Stimulated activated CD8-positive, alpha-beta memory T cell treated with anti-CD3 and anti-CD28 coated beads, Interleukin-2, amount 100 ng/mL, for 1 hour (primary cell): ENCODE measurements at places on chromosomes 5 and 9.

GRCh38 chr9:132730054-132731033, 60.1 kb downstream of the GTF3C4 start:
- no peak for DNase-seq

DNA sequence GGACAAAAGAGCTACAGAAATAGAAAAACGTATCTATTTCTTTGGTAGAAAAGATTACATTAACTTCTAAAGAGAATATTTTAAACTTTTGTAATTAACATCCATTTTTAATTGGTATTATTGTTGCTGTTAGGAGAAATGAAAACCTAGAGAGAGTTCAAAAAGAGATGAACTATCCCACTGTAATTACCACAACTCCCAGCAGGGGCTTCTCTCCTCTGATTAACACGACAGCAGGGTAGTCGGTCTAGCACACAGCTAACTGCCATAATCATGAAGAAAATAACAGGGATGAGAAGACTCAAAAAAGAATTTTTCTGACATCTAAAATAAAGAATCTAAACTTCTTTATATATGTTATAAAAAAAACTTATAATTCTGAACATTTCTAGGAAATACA, 86.2 kb upstream of the CDH9 start:
- DNase-seq = no peak

- no peak for DNase-seq
These were observed 8.3 kb downstream of the NFIL3 start for GRCh38 chr9:91415290-91415689.

- DNase-seq = no peak
These were observed 11.1 kb downstream of the UBAP2 start for GRCh38 chr9:34037626-34038025.

DNA sequence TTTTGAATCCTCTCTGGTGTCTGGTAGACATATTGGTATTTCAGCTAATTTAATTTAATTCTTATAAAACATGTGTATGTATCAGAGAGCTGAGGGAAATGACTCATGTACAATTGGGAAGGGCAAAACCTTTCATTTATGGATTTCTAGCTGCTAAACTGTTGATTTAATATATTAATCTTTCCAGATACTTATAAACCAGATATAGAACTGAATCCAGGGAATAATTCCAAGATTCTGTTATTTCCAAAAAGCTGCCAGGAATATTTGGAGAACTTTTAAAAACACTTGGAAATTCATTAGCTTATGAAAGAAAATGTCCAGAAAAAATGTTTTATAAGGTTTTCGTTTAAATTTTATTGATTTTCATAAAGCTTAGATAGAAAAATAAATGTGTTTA, 295.5 kb downstream of the YTHDC2 start:
- DNase-seq = no peak

DNA sequence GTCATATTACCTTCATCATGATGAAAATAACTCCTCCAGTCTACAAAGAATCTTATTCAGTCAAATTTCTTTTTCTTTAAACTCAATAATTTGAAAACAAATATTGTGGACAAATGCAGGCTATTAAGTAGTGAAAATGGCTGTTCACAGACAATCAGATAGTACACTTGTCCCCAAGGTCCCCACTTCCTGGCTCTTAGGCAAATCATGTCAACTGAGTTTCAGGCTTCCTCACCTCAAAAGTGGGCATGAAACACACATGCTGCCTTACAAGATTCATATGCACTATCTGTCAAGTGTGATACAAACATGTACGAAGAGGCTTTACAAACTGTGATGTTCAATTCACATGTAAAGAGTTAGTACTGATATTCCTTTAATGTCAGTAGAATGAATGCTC, 385.2 kb upstream of the SEMA6A start:
- no peak for DNase-seq

DNA sequence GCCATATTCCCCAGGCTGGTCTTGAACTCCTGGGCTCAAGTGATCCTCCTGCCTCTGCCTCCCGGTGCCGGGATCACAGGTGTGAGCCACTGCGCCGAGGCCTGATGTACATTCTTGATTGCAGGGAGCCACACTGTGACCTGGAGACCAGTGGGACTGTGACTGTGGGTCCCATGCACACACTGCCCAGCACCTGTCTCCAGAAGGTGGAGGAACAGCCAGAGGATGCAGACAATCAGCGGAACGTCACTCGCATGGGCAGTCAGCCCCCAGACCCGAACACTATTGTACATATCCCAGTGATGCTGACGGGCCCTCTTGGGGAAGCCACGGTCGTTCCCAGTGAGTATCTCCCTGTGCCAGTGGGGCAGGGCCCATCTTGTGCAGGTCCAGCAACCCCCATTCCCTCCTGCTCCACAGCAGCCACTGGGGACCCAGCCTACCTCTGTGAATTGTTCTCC, 147.3 kb downstream of the CACNA1B start:
- no peak for DNase-seq

- no peak for DNase-seq
These were observed 1.0 kb upstream of the MINAR2 start for GRCh38 chr5:129746876-129747275.

DNA sequence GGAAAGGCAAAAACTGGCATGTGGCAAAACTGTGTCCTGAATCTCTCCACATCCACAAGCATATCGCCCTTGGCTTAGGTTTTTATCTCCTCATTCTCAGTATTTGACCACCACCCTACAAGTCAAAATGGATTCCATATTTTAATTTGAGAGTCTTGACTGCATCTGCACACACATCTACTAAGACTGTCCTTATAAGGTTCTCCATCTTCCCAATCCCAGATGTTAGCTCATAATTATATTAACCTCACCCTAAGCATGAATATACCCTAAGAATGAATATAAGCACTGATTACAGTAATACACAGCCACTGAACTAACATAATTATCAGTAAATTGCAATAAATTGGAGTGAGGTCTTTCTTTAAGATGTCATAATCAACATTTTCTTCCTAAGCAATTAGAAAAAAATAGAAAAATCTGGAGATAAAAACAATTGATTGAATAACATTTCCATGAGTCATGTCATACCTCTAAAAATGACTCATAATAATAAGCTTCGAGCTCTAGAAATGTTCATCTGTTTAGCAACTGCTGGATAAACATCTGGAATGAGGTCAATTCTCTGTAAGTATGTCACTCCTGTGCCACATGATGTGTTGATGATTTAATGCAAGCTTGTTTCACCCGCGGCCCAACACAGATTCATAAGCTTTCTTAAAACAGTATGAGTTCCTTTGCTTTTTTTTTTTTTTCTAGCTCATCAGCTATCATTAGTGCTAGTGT, 39.9 kb upstream of the PAM start:
- no peak for DNase-seq

GRCh38 chr5:150700246-150700593, 642 bp downstream of the RBM22 start:
- DNase-seq = no peak

DNA sequence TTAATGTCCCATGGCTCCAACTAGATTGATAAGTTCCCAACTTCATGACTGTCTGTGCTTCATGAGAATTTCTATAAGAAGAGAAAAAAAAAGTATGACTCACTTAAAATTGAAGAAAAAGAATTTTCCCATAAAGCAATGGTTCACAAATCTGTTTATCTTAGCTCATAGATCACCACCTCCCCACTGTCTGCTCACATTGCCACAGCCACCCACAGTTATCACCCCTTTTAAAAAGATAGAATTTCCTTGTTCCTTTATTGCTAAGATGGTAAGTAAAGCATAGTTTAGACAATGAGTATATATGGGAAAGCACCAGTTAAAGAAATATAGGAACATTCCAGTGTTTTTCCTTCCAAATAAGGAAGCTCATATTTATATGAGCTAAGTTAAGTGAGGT, 67.1 kb downstream of the ALDH7A1 start:
- no peak for DNase-seq

DNA sequence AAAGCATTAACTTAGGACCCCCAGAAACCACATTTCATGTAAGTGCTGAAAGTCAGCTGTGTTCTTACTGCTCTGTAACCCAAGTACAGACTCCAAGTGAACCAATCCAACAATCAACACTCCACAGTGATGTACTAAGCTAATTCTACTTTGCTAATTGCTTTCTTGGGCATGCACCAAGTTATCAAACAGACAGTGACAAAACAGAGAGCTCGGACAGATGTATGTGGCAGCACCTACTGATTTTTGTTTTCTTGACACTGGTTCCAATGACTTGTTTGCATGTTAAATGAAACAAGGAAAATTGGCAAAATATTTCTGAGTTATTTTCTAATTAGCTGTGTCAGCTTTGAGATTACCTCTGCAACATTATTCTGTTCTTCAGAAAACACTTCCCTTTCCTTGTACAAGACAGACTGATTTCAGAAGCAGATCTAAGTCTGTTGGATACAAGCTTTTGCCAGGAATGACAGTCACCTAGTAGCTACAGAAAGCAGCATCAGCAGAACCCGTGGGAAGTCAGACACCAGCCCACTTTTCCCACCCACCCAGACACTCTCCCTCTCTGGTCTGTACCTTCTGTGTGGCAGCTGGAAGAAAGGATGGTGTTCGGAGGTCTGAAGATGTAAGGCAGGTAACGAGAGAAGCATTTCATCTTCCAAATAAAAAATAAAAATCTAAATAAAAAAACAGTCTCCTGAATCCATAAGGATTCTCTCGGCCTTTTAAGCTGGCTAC, 176.7 kb upstream of the PPP2R2B start:
- no peak for DNase-seq

GRCh38 chr5:175517824-175518450, 39.6 kb downstream of the SFXN1 start:
- DNase-seq = peak; percentile 65

DNA sequence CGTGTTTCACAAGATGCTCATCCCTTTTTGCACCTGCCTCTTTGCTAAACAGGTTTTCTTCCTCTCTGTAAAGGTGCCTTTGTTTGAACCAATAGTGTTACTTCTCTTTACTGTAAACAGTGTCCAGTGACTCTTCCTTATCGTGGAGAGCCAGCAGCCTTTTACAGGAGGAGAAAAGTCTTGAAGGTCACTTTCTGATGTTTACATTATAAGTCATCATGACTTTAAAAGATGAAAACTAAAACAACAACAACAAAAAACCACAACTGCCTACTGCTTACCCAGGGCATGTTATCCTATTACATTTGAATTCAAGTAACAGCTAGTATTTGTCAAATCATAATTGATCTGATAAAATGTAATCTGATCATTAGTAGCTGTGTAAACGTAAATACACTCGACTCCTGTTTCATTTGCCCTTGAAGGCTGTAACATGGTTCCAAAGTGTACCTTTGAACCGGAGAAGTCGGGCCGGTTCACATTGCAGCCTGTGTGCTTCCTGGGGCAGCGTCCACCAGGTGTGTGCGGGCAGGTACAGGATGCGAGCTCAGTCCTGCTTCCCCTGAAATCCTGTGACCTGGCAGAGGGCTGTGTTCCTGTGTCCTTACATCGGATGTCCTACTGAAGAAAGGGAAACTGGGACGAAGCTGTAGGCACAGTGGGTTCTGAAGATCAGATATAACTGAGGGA, 118.1 kb downstream of the C9orf152 start:
- DNase-seq = no peak

DNA sequence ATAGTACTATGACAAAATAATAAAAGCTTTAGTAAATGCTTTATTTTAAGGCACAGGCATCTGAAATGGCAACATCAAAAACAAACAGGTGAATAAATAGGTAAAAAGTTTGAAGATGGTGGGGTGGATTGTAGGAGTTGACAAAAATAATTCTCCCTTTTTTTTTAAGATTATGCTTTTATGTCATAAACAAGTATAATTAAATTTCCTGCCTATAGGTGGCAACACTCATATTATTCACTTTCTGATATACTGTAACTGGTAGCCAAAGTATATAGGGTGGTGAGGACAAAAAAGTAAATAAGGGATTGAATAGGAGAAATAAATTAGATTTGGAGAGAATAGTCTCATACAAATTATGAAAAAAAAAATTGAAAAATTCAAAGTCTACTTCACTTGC, 120.0 kb upstream of the ACOT12 start:
- DNase-seq = no peak

- DNase-seq = no peak
These were observed 384.0 kb downstream of the PLK2 start for GRCh38 chr5:58075907-58076306.

GRCh38 chr9:18743421-18743820, 269.5 kb downstream of the ADAMTSL1 start:
- DNase-seq = no peak

GRCh38 chr9:125956102-125956501, 208.9 kb downstream of the PBX3 start:
- no peak for DNase-seq

- DNase-seq = no peak
These were observed 364.3 kb upstream of the CDH10 start for GRCh38 chr5:25009063-25009462.

- DNase-seq = no peak
These were observed 541.0 kb downstream of the RAB3C start for GRCh38 chr5:59123595-59124561.

- DNase-seq = no peak
These were observed 134.1 kb downstream of the ARL15 start for GRCh38 chr5:54176066-54176830.

DNA sequence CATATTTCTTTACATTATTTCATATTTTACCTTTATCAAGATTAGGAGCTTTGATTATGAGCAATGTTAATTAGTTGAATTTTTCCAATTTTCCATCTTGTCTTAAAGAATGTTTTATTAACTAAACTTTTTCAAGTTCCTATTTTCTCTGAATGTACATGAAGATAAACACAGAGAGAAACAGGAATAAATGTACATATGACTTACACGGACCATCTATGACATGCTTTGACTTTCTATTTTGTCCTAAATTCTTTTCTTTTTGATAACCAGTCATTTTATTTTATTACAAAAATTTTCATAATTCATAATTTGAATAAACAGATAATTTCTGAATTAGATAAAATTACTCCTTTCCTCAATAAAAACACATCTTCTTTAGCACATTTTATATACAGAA, 1038.8 kb upstream of the ARRDC3 start:
- DNase-seq = no peak

DNA sequence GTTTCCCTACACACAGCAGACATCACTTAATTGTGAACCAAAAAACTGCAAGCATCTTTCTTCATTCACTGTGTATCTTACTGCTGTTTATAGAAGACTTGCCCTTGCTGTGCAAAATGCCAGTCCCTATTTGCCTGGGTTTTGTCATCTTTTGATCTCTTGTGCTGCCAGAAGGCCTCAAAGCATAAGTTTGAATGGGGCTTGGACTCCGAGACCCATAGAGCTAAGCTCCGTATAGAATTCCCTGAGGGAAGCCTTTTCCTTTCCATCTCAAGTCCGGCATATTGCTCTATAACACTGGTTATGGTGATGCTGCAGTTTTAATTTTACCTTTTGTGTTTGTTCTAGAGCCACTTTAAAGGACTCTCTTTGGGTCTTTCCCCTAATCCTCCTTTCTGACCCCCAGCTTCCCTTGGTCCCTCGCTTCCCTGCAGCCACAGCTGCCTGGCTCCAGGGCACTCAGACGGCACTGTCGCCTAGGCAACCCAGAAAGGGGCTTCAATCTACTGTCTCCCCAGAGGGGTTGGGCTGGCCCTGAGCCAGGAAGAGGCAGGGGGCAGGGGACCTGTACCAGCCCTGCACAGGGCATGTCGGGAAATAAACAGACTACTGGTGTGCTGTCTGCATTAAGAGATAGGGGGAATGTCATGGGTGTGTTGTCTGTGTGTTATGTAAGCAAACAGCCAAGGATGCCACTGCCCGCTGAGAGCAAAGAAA, 73.4 kb upstream of the MELK start:
- DNase-seq = no peak

- DNase-seq = no peak
These were observed 8.3 kb downstream of the GRIN1 start for GRCh38 chr9:137147091-137147792.

GRCh38 chr5:2009986-2010914, 127.5 kb upstream of the IRX4 start:
- no peak for DNase-seq
